ENCODE measurements at places on chromosomes 13 and 19.

- H3K27ac ChIP-seq: no peak overlapping the region
- DNase-seq: no peak
- no peaks in the 10 kb centered on the region for H3K27me3 ChIP-seq
- no peaks in the 10 kb centered on the region for H3K4me1 ChIP-seq
- peaks cover 2% of the 10 kb centered on the region for H3K36me3 ChIP-seq
Observed at GRCh38 chr13:79317856-79318255, 88.2 kb downstream of the RBM26 start.

DNA sequence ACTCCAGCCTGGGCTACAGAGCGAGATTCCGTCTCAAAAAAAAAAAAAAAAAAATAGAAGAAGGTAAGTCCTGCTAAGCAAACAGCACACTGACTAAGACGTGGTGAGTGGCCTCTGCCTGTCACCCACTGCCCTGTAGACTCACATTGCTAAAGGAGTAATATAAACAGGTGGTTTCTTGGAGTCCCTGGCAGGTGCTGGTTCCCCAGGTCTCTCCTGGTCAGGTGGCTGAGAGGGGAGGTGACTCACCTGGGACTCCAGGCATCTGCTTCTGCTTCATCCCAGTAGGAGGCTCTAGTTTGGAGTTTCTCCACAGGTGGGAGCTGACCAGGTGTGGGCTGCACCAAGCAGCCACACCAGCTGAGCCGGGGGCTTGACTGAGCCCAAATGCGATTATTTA is at the start of gene OR10H1:
OR10H1 (minus strand) TSS at position 359 of the 400 bp plus-strand sequence. CDS start 7,627 bp downstream, outside the sequence.
- no peaks in the 10 kb centered on the region for H3K4me1 ChIP-seq
- no peaks in the 10 kb centered on the region for H3K27me3 ChIP-seq
- DNase-seq: no peak
- H3K27ac ChIP-seq: no peak within 1 kb of the TSS
- no peak within 1 kb of the TSS for H3K4me3 ChIP-seq

- H3K4me1 ChIP-seq: peaks cover 8% of the 10 kb centered on the region
- H3K27me3 ChIP-seq: no peaks in the 10 kb centered on the region
- DNase-seq: peak; percentile 49
Observed at GRCh38 chr13:41919031-41919740, 41.7 kb downstream of the VWA8 start.

DNA sequence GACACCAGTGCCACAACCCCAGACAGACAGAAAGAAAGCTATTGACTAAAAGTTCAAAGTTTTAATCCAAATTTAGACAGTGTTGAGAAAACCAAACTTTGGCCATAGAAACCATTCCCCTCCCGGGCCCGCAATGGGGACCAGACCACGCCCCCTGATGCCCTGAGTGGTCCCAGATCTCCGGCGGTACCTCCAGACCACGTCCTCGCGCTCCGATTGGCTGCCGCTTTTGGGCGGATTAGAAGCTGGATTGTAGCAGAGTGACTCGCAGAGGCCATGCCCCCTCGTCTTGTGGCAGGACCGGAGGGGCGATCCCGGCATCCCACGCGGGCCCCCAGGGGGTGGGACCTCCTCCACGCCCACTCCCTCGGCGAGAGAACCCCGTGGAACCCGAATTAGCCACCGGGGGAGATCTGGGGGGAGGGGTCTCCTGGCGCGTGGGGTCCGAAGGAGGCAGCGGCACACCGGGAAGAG is 797 bp upstream of the HSD17B14 start:
- no peaks in the 10 kb centered on the region for H3K27me3 ChIP-seq
- peak overlapping the region; percentile 37 for H3K4me3 ChIP-seq
- peaks cover 31% of the 10 kb centered on the region for H3K36me3 ChIP-seq

DNA sequence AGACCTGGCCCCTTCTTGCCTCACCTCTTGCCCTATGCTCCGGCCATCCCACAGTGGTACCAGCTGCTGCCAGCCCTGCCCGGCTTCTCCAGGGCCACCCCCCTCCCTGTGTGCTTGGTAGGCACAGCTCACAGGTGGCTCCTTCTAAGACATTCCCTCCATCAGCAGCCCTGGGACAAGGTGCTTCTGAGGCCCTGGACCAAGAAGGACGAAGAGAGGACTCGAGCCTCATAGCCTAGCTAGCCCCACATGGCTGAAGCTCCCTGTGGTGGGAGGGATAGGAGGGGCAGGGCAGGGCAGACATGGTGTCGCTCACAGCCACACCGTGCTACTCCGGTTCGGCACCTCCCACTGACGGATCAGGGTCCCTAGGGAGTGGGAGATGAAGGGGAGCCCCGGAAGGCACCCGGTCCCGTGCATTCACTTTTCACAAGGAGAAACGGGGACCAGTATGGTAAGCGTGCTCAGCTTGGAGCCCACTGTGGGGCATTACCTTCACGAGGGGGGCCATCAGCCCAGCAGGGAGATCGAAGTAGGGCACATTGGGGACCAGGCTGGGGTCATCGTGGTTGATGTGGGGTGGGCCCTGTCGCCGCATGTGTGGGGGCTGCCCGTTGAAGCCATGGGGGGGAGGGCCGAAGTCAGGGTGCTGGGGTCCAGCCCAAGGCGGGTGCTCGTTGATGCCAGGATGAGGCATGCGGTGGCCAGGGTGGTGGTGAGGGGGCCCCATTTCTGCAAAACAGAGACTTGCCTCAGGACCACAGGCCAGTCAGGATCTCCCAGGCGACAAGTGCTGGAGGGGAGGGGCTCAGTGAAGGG is 19.5 kb downstream of the CHERP start:
- H3K36me3 ChIP-seq: peaks cover 94% of the 10 kb centered on the region
- no peak overlapping the region for H3K27ac ChIP-seq
- DNase-seq: no peak

DNA sequence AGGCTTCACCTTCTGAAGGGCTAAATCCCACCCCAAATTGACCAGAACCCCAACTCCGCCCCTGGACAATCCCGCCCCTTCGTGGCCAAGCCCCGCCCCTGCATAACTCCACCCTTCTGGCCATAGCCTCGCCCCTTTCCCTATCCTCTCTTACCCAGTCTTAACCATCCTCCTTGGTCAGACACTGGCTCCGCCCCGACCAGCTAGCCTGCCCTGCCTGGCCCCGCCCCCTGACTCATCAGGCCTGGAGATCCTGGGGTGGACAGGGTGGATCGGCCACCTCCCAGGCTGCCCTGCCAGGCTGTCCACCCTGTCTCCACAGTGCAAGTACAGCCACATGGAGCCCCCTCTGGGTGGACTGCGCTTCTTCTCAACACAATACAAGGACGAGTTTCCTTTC is 8.0 kb upstream of the ZNF358 start:
- no peak overlapping the region for H3K27ac ChIP-seq
- no peak for DNase-seq
- peaks cover 9% of the 10 kb centered on the region for H3K27me3 ChIP-seq
- H3K4me3 ChIP-seq: no peak overlapping the region

DNA sequence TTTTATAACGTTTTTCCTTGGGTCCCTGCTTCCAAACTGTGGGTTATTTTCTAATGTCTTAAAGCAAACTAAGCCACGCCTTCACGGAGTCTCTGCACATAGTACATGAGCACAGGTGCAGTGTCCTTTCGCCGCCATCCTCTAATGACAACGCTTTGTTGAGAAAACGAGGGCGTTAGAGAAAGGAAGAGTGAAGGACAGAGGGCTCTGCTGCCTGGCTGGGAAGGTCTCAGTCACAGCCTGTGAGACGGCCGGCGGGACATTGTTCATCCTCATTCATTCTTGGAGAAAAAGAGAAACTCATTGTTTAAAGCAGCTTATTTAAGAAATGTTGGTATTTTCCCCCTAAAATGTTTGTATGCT is 9.5 kb downstream of the IL17D start:
- peak; percentile 43 for DNase-seq
- H3K36me3 ChIP-seq: no peaks in the 10 kb centered on the region
- peaks cover 53% of the 10 kb centered on the region for H3K4me1 ChIP-seq
- peak overlapping the region; percentile 8 for H3K4me3 ChIP-seq

GRCh38 chr13:50099473-50099872 is 84.2 kb downstream of the KCNRG start:
- no peak overlapping the region for H3K27ac ChIP-seq
- H3K36me3 ChIP-seq: peaks cover 6% of the 10 kb centered on the region
- no peak for DNase-seq
- H3K4me3 ChIP-seq: no peak overlapping the region

DNA sequence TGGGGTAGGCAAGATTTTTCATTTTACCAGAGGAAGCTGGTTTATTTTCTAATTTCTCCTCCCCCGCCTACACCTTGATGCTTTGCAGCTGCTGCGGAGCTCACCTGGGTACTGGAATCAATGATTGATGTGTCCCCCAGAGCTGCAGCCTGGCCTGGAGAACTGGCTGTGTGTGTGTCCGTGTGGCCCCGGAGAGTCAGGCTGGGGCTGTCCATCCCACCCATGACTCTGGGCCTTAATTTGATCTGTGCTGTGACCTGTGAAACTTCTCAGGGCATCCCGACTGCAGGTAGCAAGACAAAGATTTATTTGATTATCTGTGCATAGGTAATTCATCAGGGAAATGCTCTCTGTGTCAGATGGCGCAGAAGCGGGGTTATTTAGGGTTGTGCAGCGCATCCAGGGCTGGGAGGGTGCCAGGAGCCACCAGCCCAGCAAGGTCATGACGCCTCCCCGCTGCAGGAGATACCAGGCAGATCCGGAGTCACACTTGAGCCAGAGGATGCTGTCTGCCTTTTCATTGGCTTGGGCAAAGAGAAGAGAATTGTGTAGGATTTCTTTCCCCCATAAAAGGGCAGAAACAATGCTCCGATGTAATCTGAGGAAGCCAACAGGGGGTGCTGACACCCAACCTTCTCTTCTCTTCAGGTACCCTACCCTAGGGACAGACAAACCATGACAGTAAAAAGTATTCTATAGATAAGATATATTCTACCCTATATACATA is 346.6 kb downstream of the TSHZ3 start:
- no peak overlapping the region for H3K27ac ChIP-seq
- no peaks in the 10 kb centered on the region for H3K4me1 ChIP-seq
- no peaks in the 10 kb centered on the region for H3K36me3 ChIP-seq
- DNase-seq: no peak
- H3K4me3 ChIP-seq: no peak overlapping the region

DNA sequence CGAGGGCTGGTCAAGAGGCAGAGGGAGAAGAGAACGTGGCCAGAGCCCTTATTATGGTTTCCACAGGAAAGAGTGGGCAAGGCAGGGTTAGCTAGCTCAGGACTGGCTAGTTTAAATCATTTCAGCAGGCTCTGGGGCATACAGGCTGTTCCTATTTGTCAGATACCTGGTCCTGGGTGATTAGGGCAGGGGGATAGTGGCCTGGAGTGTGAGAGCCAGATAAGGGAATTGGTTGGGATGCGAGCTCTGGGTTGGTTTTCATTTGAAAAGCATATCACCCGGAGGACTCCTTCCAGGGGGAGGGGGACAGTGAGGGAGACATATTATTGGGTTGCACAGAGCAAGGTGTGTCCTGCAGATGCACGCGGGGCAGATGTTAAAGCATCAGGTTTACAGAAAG is 75.3 kb upstream of the CLDN10 start:
- H3K4me3 ChIP-seq: no peak overlapping the region
- no peak overlapping the region for H3K27ac ChIP-seq
- H3K27me3 ChIP-seq: peaks cover 5% of the 10 kb centered on the region
- H3K4me1 ChIP-seq: peaks cover 5% of the 10 kb centered on the region

GRCh38 chr13:42174344-42175162 is 97.4 kb upstream of the AKAP11 start:
- no peaks in the 10 kb centered on the region for H3K27me3 ChIP-seq
- no peak for DNase-seq
- H3K4me3 ChIP-seq: no peak overlapping the region
- no peaks in the 10 kb centered on the region for H3K36me3 ChIP-seq
- H3K4me1 ChIP-seq: no peaks in the 10 kb centered on the region

DNA sequence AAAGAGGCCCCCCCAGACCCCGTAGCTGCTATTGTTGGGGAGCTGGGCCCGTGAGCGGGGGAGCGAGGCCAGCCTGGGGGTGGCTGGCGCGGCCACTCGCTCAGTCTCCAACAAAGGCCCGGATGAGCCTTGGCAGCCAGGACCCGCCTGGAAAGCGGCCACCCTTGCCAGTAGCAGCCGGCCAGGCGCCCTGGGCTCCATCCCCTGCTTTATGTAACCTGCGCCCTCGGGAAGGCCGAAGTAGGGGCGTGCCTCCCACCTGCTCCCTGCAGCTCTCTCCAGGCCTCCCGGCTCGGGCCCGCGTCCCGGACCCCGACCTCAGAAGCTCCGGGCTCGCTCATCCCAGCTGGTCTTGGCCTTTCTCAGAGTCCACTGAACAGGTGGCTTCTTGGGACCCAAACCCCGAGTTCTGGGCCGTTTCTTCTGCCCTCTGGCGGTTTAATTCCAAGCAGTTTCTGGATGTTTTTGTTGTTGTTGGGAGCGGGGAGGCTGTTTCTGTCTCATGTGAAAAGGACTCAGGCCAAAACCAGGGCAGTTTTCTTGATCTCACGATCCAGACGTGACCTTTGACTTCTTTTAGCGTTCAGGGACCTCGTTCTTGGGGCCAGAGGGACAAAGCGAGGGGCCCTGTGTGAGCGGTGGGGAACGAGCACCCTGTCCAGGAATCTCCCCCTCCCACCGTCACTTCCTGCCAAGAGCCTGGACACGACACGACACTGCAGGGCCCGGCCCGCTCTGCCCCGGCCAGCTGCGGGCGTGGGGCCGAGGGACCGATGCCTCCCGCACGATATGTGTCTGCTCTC is 1.2 kb downstream of the CDC34 start:
- peak; percentile 88 for DNase-seq
- peak overlapping the region; percentile 85 for H3K4me3 ChIP-seq
- peaks cover 25% of the 10 kb centered on the region for H3K4me1 ChIP-seq

DNA sequence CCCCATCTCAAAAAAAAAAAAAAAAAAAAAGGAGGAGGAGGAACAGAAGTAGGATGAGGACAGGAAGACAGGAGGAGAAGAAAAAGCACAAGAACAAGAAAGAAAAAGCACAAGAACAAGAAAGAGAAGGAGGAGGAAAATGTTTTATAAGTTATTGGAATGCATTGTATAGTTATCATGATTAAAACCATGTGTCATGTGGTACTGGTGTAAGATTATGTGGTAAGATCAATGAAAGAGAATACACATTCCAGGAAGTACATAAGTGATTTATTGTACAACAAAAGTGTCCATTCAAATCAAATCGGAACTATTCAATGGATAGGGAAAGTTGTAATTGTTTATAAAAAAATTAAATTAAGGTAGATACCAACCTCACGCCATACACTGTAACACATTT is 167.7 kb downstream of the MZT1 start:
- no peaks in the 10 kb centered on the region for H3K36me3 ChIP-seq
- H3K4me3 ChIP-seq: no peak overlapping the region
- no peak overlapping the region for H3K27ac ChIP-seq
- H3K27me3 ChIP-seq: no peaks in the 10 kb centered on the region
- H3K4me1 ChIP-seq: no peaks in the 10 kb centered on the region
- DNase-seq: no peak

DNA sequence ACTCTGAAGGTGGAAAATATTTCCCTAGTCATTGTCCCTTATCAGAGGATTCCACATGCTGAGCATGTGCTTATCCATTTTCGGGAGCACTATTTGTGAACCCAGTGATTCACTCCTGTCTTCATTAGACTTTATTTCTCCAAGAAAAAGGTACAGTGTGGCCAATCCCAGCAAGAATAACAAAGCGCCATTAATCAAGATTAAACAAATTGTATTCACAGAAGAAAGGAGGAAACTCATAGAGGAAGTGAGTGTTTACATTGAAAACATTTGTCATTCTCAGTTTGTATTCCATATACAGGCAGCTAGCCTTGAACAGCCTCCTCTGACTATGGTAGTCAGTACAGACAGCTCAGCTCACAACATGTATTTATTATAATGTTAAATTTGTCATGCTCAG is 1669.9 kb upstream of the SPRY2 start:
- H3K27ac ChIP-seq: no peak overlapping the region
- no peak for DNase-seq
- H3K4me3 ChIP-seq: no peak overlapping the region
- no peaks in the 10 kb centered on the region for H3K27me3 ChIP-seq
- no peaks in the 10 kb centered on the region for H3K36me3 ChIP-seq

- DNase-seq: no peak
Observed at GRCh38 chr13:79663977-79664636, 183.2 kb downstream of the NDFIP2 start.

All from muscle of leg (tissue), 16 donors.